Caco-2 (cell line): ENCODE measurements at places on chromosomes 2 and 18. TPM values are rescaled to one million over a fixed set of nuclear protein-coding genes. Genes with fewer than 3 reads are reported as not detected.

ACKR3 gene
- 3.2 and 3.9 TPM in 2 replicates for total RNA-seq

BUB1 gene
- total RNA-seq = 59.1 and 60.7 TPM in 2 replicates

DNA sequence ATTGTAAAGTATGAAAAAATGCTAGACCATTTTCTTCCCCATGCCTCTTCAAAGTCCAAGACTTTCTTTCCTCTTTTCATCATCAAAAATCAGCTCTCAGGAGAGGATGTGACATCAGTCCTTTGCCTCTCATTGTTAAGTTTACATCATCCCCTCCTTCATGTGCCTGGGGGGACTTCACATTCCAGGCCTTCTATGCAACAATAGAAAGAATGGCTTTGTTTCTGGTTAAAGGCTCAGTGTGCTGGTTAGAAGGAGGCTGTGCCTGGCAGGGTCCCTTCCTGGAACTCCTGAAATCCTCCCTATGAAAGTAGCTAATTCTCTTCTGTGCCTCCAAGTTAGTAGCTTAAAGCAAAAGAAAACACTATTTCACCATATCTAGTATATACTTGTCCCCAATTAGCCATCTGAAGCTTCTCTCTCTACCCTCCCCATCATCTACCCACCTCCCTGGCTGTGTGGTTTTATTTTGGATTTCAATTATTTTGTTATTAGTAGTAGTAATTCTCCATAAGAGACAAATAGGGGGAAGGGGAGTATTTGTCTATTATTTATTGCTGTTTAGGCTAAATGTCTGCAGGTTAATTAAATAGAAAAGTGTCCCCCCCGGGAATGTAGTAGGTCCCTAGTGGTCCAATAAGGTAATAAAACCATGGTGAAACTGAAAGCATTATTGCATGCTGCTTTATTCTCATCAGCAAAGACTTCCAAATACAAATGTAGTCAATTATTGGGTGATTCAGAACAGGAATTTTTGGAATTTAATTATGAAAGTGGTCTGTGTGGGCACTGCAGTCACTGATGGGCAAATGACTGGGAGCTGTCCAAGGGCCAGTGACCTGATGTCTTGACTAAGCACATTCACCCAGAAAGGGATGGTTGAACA is 69.0 kb downstream of the CPO start:
- DNase-seq = no peak
- H3K36me3 ChIP-seq = no peaks in the 10 kb centered on the region
- H3K27me3 ChIP-seq = no peaks in the 10 kb centered on the region
- H3K4me1 ChIP-seq = no peaks in the 10 kb centered on the region
- no peak overlapping the region for H3K4me3 ChIP-seq

- H3K4me1 ChIP-seq = no peaks in the 10 kb centered on the region
- H3K27me3 ChIP-seq = no peaks in the 10 kb centered on the region
- no peak overlapping the region for H3K4me3 ChIP-seq
These were observed 165.2 kb upstream of the MSH6 start for GRCh38 chr2:47617523-47618271.

DNA sequence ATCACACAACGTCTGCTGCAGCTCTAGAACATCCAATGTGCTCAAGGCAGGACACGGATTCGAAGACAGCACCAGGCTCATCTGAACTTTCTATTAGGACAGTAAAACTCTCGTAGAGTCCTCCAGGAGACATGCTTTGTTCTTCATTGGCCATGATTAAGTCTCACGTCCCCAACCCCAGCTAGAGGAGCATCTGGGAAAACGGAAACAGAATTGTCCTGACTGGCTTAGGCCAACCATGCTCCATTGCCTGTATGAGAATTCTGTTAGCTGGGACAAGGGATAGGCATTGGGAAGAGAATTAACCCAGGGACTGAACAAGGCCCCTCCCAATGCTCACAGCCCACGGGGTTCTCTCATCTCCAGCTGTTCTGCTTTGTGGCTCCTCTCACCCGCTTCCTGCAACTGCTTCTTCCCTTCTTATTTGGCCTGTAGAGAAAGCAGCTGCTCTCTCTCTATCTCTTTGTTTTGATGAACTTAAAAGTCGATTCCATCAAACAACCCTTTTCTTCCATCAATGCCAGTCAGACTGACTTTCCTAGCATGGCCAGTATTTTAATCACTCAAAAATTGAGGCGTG is 75.6 kb downstream of the C1QL2 start:
- no peaks in the 10 kb centered on the region for H3K36me3 ChIP-seq
- H3K27me3 ChIP-seq = no peaks in the 10 kb centered on the region
- H3K4me1 ChIP-seq = peaks cover 28% of the 10 kb centered on the region
- no peak for DNase-seq
- no peak overlapping the region for H3K27ac ChIP-seq

GRCh38 chr18:68480196-68480595 is 234.7 kb downstream of the TMX3 start:
- H3K27me3 ChIP-seq = no peaks in the 10 kb centered on the region
- no peaks in the 10 kb centered on the region for H3K36me3 ChIP-seq
- H3K4me1 ChIP-seq = no peaks in the 10 kb centered on the region
- no peak overlapping the region for H3K4me3 ChIP-seq

- H3K36me3 ChIP-seq = no peaks in the 10 kb centered on the region
- no peak overlapping the region for H3K27ac ChIP-seq
- no peak for DNase-seq
- no peaks in the 10 kb centered on the region; the same call in 1 of the 2 replicates for H3K27me3 ChIP-seq
- H3K4me1 ChIP-seq = no peaks in the 10 kb centered on the region
These were observed 136.0 kb upstream of the SIX2 start for GRCh38 chr2:45145073-45145899.

- H3K27me3 ChIP-seq = no peaks in the 10 kb centered on the region
- H3K4me1 ChIP-seq = peaks cover 6% of the 10 kb centered on the region
- no peak for DNase-seq
- no peaks in the 10 kb centered on the region; the same call in 1 of the 2 replicates for H3K36me3 ChIP-seq
- H3K27ac ChIP-seq = no peak overlapping the region
These were observed 180.3 kb upstream of the PARD3B start for GRCh38 chr2:204364860-204365535.

SIX3 gene
- total RNA-seq = not detected in 2 replicates

DNA sequence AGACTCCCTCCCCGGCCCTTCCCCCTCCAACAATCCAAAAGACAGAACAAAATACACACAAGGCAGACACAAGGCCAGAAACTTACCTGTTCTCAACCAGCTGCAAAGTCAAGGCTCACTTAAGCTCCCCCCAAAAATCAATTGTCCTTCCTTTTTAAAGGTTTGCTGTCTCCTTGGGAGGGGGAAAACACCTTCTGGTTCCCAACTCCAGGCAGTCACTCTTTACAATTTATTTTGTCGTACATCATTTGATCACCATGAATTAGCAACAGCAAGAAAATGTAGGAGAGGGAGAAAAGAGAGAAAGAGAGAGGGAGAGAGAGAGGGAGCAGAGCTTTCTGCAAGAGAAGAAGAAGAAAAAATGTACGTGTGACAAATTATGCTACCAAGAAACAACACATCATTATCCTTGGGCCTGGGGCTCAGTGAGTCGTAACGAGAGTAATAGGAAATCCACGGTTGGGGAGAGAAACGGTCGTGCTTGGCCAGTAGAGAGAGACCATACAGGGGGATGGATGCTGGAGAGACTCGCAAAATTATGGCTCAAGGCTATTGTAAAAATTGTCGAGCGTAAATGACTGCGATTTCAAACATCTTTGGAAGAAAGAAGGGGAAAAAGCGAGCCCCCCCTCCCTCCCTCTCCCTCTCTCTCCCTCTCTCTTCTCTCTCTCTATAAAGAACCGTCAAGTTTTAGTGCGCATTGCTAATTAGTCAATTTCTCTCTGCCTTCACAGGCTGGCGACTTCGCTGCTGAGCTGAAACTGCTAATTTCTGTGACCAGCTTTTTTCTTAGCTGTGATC is at the start of gene KLHL14:
Gene KLHL14, minus strand, starts transcription at position 443 of the 801 bp plus-strand sequence. CDS start 2,432 bp downstream, outside the sequence.
- no peaks in the 10 kb centered on the region for H3K4me1 ChIP-seq
- DNase-seq = no peak
- no peaks in the 10 kb centered on the region for H3K36me3 ChIP-seq

- H3K36me3 ChIP-seq = no peaks in the 10 kb centered on the region
- no peak for DNase-seq
- no peak overlapping the region for H3K27ac ChIP-seq
- H3K4me3 ChIP-seq = no peak overlapping the region
- H3K27me3 ChIP-seq = no peaks in the 10 kb centered on the region
These were observed 124.6 kb downstream of the LRATD1 start for GRCh38 chr2:14756981-14757657.
